ENCODE measurements at places on chromosomes 13 and 19.

- DNase-seq, result no peak
These were observed 3.7 kb downstream of the GATAD2A start for GRCh38 chr19:19409205-19409604.

DNA sequence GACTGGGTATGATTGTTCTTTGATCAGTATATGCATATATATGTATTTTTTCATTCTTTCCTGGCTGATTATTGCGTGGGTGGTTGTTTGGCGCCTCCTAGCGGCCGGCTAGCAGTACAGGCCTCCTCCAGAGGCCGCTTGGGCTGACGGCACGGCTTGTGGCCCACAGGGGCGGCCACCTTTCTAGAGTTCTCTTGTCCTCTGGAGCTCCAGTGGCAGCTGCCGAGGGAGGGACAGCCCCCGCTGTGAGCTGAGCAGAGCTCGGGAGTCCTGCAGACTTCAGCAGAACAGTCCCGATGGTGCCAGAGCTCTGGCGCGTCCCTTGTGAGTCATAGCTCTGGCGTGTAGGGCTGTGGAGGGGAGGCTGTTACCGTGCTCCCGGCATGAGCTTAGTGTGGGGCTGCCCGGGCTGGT, 22.5 kb upstream of the ZNF429 start:
- DNase-seq, result peak; percentile 66

DNA sequence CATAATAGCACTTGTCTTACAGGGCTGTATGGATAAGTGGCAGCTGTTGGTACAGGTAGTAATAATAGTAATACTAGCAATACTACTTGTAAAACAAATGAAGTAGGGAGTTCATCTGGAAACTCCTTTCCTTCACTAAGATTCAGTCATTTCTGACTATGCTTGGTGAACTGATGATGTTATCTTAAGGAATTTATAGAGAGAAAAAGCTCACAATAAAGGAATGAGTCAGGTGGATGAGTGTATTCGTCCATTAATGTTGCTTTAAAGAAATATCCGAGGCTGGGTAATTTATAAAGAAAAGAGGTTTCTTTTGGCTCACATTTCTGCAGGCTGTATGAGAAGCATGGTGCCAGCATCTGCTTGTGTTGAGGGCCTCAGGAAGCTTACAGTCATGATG, 477.3 kb downstream of the KLF12 start:
- DNase-seq, result no peak

DNA sequence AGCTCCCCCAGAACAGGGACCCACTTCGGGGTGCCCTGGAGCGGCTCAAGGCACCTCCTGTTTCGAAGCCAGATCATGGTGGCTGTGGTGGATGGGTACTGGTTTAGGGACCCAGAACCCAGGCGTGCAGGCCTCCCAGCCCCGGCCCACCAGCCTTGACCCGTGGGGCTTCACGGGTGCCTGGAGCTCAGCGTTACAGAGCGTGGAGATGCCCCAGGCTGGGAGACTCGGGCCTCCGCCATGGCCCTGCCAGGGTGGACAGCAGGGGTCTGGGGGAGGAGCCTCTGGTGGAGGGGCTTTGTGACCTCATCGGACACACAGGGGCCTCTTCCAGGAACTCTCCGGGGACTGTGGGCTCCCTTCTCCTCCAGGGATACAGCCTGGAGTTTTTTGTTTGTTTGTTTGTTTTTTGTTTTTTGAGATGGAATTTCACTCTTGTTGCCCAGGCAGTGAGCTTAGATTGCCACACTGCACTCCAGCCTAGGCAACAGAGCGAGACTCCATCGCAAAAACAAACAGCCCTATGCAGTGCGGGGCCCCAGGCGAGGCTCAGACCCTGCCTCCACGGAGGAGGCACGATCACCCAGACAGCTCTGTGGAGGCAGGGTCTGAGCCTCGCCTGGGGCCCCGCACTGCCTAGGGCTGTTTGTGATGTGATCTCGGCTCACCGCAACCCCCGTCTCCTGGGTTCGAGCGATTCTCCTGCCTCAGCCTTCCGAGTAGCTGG, at the start of gene GARIN5B:
Gene GARIN5B, minus strand, starts transcription at position 271 of the 727 bp plus-strand sequence. Its CDS starts 194 bp downstream, at position 77.
- DNase-seq, result no peak

GRCh38 chr13:60720590-60720989, 323.6 kb downstream of the TDRD3 start:
- DNase-seq, result no peak

DNA sequence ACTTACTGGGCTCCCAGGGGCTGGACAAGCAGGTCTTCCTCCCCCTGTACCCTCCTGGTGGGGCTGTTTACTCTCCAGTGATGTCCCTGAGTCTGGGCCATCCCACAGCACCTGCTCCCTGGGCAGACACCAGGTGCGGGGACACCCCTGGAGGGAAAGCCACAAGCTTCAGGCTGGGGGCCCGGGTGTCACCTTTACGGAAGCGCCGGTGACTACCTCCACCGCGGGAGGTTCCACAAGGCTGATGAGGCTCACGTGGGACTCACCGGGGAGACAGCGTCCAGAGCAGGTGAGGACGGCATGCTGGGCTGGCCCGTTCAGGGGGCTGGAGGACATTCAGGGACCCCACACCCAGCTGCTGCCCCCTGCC, 24.9 kb downstream of the NFILZ start:
- DNase-seq, result no peak

- DNase-seq, result peak; percentile 89
These were observed 15.3 kb downstream of the TNFSF14 start for GRCh38 chr19:6654347-6655310.

GRCh38 chr19:13154911-13155471, 4.8 kb downstream of the IER2 start:
- peak; percentile 67 for DNase-seq

- DNase-seq, result no peak
These were observed 258.4 kb downstream of the SPRY2 start for GRCh38 chr13:80082396-80083080.

DNA sequence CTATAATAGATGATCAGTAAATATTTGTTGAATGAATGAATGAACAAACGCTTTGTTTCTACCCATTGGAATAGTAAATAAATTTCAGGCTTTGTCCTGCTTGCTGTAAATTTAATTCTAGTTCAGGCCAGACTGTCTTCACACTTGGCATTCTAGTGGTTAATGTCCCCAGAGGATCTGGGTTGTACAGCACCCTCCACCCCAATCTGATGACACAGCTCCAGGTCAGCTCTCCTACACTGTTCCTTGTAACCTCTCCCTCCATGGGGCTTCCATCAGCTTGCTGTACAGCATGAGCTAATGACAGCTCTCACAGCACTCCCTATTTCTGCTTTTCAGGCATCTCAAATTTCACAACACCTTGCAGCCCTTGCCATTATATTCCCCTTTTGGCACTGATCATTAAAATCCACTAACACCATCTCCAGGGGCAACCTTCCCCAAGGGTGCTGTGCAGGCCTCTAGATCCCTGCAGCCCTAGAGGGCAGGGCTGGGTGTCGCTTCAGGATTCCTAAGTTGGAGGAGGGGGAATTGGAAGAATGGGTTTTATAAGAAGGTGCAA, 12.7 kb upstream of the KL start:
- DNase-seq, result no peak

- DNase-seq, result no peak
These were observed 26.0 kb downstream of the RAB20 start for GRCh38 chr13:110535526-110535925.

- no peak for DNase-seq
These were observed 5.0 kb downstream of the KIRREL2 start for GRCh38 chr19:35861640-35862160.

- DNase-seq, result no peak
These were observed 2.0 kb downstream of the ZBTB7A start for GRCh38 chr19:4064496-4065260.

DNA sequence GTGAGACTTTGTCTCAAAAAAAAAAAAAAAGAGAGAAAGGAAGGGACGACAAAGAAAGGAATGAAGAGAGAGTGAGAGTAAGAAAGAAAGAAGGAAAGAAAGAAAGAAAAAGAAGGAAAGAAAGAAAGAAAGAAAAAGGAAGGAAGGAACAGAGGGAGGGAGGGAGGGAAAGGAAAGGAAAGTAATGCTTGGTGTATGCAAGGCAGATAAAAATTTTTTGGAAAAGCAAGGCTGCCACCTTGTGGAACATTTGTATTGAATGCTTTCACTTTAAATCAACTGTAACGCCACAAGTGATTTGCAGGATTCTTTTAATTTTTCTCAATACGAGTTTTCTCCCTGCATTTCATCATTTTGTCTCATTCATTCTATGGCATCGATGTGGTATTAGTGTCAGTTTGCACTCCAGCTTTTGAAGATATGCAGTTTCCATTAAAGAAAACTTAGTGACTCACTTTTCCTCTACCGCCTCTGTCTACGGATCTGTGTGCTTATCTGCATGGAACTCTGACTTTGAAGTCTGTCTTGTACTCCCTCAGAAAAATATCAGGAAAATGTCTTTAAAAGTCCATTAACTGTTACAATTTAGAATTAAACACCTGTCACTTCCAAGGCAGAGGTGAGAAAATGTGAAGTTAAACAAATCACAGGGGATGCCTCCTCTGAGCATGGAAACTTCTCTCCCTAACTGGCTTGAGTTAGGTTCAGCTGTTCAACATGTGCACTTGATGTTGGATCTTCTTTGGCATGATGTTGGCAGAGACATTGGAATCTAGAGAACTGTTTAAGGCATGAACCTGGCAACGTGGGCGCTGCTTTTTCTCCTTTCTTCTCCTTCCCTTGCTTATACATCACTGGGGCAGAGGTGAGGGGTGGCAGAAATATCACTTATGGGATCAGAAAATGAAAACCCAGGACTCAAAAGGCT, 20.0 kb upstream of the ZDHHC20 start:
- peak; percentile 36 for DNase-seq

GRCh38 chr19:32497391-32497790, 83.6 kb upstream of the PDCD5 start:
- DNase-seq, result no peak

DNA sequence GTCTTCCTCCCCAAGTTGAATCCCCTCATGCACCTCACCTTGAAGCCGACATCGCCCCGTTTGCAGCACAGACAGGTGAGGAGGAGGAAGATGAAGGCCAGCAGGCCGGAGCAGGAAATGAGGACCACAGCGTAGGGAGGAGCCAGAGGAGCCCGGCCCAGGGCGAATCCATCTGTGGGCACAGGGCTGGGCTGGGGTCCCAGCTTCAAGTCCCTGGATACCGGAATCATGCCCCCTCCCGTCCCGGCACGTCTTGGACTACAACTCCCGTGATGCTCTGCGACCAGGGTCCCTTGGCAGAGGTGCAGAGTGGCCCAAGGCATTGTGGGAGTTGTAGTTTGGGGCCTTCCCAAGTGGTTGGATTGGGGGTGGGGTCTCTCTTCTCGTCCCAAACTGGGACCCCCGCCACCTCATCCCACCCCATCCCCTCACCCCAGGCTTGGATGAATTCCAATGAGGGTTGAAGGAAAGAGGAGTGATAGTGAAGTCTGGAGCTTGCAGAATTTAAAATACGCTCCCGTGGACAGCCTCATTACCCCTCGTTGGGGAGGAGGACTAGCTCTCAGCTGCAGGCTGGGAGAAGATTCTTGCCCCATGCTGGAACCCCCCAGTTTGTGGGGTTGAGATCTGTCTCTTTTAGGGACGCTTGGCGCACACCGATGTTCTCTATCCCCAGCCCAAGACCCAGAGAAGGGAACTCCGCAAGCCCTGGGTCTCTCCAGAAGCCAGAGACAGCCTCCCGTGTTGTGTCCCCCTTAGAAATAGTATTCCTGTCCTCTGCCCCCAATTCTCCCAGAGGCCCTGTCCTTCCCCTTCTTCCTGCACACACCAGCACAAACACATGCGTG, 990 bp downstream of the LMTK3 start:
- peak; percentile 46 for DNase-seq

DNA sequence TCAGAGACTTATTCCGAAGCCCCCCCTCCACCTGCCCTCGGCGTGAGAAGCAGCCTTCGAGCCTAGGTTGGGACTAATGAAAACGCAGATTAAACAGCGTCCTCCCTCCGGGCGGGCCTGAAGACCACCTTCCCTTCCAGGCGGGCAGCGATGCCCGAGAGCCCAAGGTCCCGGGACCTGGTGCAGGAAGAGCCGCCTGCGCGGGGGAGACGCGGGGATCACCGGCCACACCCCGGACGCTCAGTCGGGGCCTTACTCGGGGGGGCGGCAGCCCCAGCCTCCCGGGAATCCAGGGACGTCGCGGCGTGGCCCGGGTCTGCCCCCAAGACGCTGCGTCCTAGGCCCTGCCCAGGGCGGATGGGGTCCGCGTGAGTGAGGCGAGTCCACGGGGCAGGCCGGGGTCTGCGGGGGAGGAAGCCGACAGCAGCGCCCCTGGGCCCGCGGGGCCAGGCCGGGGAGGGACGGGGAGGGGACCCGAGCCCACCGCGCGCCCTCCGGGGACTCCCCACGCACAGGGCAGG, 33.3 kb upstream of the SPACA7 start:
- no peak for DNase-seq

- DNase-seq, result peak; percentile 86
These were observed 2.3 kb downstream of the MIDN start for GRCh38 chr19:1250437-1251260.

DNA sequence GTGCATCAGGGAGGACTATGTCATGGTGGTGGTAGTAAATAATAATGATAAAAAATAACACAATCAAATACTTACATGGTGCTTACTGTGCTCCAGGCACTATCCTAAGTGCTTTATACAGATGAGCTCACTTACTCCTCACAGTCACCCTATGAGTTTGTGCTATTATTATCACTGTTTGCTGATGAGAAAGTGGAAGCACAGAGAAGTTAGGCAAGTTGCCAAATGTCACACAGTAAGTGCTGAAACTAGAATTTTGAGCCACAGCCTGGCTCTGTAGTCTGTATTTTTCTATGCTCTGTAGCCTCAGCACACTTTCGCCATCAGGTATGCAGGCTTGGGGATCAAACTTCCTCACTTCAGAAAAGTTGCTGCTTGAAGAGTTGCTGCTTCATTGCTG, 46.6 kb downstream of the HTR2A start:
- DNase-seq, result no peak

DNA sequence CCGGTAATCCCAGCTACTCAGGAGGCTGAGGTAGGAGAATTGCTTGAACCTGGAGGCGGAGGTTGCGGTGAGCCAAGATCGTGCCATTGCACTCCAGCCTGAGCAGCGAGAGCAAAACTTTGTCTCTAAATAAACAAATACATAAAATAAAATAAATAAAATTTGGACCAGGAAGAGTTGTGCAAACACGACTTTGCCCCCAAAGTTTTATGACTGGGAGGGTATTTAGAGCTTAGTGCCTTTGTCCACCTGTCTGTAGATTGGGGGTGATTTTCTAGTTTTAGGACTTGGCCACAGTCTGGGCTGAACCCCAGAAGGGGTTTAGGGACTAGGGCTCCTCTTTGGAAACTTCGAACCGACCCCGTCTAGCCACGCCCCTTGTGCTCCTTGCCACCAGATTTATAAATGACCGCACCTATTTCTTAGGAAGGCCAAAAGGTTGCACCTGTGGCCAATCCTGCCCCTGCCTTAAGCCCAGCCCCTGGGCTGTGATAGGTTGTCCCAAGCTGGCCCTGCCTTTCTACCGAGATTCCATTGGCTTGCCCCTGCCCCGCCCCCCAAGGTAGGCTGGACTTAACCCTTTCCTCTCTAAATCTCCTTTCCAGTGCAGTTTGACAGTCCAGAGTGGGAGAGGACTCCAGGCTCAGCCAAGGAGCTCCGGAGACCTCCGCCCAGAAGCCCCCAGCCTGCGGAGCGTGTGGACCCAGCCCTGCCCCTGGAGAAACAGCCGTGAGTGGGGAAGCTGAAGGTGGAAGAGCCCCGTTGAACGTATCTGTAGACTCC, 5.3 kb downstream of the SHD start:
- no peak for DNase-seq

- no peak for DNase-seq
These were observed 1.4 kb downstream of the CEACAM18 start for GRCh38 chr19:51479531-51480331.

GRCh38 chr13:75341028-75341427, 140.9 kb downstream of the TBC1D4 start:
- no peak for DNase-seq
